ENCODE measurements at places on chromosomes 4 and X.
A peak's percentile ranks its signal among the peaks of the same experiment; 100 is the strongest.

DNA sequence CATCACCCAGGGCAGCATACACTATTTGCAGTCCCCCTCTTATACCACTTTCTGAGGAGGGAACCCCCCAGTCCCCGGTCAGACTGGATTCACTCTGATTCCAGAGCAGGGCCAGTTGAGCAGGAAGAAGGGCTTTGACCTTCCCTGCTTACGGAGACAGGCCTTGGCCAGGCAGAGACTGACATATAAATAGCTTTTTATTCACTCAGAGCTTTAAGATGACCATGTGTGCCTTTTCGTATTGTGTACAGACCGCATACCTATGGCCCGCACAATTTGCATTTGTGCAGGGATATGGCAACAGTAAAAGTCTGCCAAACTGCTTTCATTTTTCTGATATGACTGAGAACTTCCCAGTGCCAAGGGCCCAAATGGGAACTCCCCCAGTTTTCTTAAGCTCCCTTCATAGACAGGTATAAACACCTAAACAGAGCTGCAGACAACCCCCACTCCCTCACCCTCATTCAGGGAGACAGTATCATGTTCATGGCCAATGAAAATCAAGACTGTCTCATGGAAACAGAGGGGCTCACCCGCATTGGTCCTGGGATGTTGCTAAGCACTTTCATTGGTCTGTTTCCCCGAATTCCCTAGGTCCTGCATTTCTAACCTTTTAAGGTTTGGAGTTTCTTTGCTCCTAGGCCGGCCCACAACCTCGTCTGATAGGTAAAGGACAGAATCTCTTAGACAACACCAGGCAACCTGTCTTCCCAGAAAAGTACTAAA lies 86.0 kb downstream of the RTL5 start:
- no peak for DNase-seq

GRCh38 chrX:51860679-51861078 lies 32.7 kb upstream of the MAGED1 start:
- DNase-seq, result no peak

GRCh38 chr4:113745711-113746110 lies 15.8 kb downstream of the CAMK2D start:
- no peak for DNase-seq

GRCh38 chrX:85992811-85993229 lies 54.5 kb downstream of the CHM start:
- no peak for DNase-seq

- DNase-seq, result no peak
Observed at GRCh38 chr4:101818362-101818761, 27.8 kb downstream of the BANK1 start.

- no peak for DNase-seq
Observed at GRCh38 chrX:129846716-129847115, 3.0 kb upstream of the ZDHHC9 start.

DNA sequence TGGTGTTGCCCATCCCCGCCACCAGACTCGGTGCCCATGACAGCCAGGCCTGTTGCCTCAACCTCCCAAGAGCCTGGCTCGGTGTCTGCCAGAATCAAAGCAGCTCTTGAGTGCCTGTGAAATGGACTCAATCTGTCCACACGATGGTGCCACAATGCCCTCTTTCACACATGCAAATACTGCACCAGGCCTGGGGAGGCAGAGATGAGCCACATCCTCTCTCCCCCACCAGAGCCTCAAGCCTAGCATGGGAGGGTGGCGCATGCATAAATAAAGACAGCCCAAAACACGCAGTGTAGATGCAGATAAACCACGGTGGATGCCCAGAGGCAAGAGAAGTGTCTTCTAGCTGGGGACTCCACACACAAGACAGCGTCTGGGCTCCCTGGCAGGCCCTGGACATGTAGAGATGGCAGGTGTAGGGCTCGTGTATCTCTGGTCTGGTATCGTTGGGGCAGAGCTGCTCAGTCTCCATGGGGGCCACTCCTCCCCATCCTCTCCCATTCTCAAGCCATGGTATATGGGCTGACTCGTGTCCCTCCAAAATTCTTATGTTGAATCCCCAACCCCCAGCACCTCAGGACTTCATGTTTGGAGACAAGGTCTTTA lies 65.6 kb downstream of the JAKMIP1 start:
- peak; percentile 34 for DNase-seq

All from T-helper 22 cell (primary cell).